Fibroblast of pulmonary artery (primary cell): ENCODE measurements at places on chromosomes 6 and 20.
A peak's percentile ranks its signal among the peaks of the same experiment; 100 is the strongest.

- DNase-seq = no peak
These were observed 27.9 kb downstream of the PLCG1 start for GRCh38 chr20:41165001-41165882.

DNA sequence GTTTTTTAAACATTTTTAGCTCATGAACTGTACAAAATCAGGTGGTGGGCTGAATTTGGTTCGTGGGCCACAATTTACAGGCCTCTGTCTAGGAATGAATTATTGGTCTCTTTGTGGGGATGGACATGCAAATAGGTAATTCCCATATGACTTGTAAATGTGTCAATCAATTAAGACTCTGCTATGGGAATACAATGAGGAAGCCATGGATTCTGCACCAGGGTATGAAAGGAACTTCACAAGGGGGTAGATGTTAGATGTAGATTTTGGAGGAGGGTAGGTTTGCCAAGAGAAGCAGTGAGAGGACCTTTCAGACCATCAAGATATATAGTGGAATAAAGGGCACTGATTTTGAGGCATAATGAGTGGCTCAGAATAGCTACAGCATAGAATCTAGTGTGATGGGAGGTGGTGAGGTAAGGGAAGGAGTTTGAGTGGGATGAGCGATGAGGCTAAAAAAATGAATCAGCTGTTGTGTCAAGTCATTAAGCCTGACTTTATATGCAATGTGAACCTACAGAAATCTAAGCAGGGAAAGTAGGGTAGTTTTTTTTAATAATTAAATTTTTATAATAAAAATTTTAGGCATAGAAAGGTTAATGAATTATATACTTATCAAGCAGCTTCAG is 32.6 kb upstream of the RNF182 start:
- no peak for DNase-seq

- no peak for DNase-seq
These were observed 34.5 kb downstream of the NTSR1 start for GRCh38 chr20:62742979-62743776.

- DNase-seq = peak; percentile 74
These were observed 202.7 kb upstream of the MARCKS start for GRCh38 chr6:113654396-113654795.

DNA sequence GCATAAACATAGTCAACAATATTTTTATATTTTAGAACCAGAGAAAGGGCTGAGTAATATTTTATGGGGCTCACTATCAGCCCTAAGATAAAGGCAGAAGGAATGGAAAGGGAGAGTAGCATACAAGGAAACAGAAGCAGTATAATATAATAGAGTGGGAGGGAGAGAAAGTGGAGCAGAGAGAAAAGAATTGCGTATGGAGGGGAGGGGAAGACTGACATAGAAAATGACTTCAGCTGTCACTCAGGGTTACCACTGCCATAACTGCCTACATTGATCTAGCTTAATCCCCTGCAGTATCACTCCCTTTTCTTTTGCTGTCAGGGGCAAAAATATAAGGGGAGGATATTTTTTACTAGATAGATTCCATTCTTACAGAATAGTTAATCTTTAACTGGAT is 1133.5 kb upstream of the MAP3K7 start:
- no peak for DNase-seq

- peak; percentile 40 for DNase-seq
These were observed 115.9 kb downstream of the CD24 start for GRCh38 chr6:106858653-106859092.

DNA sequence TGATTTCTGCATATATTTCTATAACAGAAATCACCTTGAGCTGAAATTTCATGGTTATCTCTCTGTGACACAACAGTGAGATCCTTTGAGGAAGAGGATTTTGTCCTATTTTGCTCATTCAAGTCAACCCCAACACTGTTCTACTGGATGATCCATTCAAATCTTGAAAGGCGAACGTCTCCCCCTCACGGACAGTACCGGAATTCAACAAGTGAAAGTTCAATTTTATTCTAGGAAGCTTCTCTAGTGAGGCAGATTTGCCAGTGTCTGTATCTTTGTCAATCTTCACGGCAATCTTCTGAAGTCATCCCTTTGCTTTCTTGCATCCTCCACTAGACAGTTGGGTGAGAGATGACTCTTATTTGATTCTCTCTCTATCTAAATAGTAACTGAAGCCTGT is 91.7 kb upstream of the PDE7B start:
- peak; percentile 54 for DNase-seq

DNA sequence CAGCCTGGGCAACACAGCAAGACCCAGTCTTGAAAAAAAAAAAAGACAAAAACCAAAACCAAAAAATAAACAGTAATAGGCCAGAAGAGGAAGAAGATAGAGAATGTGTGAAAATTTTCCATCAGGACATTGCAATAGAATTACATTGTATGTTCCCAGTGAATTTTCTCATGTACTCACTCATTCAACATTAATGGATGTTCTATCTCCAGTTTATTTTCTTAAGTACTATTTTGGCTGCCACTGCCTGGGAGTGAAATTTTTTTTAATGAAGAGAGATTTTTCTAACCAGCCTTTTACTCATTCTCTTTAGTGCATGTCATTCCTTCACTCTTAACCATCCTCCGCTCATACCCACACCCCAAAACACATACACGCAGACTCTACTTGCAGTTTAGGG is 282.8 kb downstream of the ALDH8A1 start:
- DNase-seq = no peak

- no peak for DNase-seq
These were observed 76.1 kb downstream of the SLC22A3 start for GRCh38 chr6:160424256-160424655.

DNA sequence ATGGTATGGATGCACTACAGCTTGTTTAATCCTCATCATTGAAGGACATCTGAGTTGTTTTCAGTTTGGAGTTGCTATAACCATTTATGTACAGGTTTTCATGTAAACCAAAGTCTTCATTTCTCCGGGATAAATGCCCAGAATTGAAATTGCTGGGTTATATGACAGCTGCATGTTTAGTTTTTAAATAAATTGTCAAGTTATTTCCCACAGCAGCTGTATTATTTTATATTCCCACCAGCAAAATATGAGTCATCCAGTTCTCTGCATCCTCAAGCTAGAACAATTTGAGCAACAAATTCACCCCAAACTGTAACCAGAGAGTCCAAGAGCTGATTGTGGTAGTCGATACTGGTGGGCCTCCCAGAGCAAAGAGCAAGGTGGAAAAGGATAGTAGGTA is 161.0 kb upstream of the PRND start:
- DNase-seq = peak; percentile 14

- DNase-seq = no peak
These were observed 656.1 kb downstream of the EPHA7 start for GRCh38 chr6:92763274-92763584.

GRCh38 chr6:44232676-44233566 is 9.5 kb downstream of the SLC29A1 start:
- no peak for DNase-seq

DNA sequence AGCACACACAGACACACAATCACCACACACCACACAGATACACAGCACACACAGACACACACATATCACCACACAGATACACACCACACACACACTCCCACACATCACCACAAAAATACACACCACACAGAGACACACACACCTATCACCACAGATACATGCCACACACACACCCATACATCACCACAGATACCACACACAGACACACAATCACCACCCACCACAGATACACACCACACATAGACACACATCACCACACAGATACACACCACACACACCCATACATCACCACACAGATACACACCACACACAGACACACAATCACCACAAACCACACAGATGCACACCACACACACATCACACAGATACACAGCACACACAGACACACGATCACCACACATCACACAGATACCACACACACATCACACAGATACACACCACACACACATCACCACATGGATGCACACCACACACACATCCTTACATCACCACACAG is 74.0 kb downstream of the GRM4 start:
- DNase-seq = no peak

DNA sequence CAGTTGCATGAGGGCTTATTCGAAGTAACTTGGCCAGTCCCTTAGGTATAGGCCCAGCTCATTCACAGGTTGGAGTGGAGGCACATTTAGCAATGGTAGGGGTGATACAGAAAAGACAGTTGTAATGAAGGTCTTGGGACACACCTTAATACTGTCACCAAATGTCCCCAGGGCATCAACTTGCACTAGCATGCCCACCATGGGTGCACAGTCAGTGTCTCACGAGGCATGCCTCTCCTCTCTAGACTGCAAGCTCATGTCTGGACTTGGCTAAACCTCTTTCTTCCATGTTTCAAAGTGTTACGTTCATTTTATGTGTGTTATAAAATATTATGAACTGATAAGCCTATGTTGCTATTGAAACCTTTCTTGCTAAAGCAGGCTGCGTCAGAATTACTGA is 124.0 kb upstream of the ECI2 start:
- DNase-seq = no peak

GRCh38 chr20:59455402-59456341 is 148.7 kb upstream of the PHACTR3 start:
- DNase-seq = peak; percentile 13

DNA sequence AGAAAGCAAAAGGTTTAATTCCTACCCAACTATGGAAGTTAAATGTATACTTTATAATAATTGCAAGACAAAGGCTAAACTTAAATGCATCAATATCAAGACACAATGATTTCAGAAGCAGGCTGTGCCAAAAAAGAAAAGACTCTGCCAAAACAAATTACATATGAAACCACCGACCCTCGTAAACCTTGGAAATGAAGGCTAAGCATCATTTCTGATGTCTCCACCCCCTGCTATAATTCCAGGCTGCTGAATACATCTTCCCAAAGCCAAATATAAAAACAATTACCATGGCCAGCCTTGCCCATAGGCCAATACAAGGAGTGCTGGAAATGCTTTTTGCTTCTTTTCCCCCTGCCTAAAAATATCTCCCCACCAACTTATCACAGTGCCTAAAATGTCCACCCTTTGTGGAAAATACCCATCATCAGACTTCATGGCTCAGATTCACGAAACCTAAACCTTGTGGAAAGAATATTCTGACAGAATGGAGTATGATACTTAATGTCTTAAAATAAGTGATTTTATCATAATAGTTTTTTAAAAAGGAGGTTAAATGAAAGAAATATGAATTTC is 37.4 kb downstream of the RCAN2 start:
- DNase-seq = no peak

DNA sequence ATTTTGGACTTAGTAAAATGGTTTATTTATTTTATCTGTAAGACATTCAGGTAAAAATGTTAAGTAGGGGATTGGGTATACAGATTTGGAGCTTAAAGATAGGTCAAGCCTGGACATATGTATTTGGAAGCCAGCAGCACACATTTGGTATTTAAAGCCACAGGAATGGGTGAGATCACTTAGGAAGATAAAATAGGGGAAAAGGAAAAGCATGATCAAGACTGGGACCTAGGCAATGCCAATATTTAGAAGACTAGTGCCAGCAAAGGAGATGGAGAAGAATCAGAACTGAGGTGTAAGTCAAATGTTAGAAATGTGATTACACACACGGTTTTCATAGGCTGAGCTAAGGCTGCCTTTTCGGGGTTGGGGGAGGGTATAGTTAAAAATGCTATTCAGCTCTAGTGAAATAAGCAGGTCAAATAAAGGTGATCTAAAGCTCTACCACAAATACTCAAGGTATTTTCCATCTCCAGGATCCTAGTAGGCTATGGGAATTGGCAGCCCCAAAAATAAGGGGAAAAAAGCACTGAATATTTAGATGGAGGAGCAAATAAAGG is 20.6 kb downstream of the SLC2A12 start:
- no peak for DNase-seq

- no peak for DNase-seq
These were observed 36.5 kb downstream of the LAMP5 start for GRCh38 chr20:9550871-9551270.

- DNase-seq = no peak
These were observed 10.4 kb downstream of the ASIP start for GRCh38 chr20:34251619-34252018.

DNA sequence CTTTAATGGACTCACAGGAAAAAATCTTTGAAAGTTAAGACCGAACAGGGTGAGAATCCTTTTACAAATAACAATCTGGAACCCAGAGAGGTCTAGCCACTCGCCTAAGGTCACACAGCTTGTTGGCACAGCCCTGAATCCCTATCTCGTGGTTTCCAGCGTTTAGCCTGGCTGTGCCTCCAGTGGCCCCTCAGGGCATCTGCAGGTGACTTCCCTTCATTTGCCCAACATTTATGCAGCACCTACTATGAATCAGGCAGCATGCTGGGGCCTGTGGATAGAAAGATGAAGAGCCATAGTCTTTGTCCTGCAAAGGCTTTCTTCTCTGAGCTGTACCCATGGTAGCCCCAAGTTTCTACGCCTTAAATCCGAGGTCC is 2.6 kb upstream of the NR2E1 start:
- no peak for DNase-seq

- DNase-seq = no peak
These were observed 16.8 kb upstream of the ADTRP start for GRCh38 chr6:11795403-11795802.

- DNase-seq = no peak
These were observed 78.8 kb upstream of the TENT5A start for GRCh38 chr6:81831274-81831673.

DNA sequence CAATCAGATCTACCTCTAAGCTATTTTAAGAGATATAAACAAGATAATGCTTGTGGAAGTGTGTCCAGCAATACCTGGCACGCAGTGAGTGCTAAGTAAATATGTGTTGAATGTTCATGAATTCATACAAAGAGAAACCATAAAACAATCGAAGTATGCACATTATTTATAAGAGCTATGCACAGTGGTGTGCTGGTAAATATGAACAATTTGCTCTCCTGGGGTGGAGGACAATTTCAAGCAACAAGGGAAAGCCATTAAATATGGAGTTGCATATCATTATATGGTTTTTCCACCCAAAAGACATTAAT is 526.6 kb upstream of the MARCKS start:
- DNase-seq = no peak

GRCh38 chr6:130575971-130576370 is 210.2 kb downstream of the TMEM200A start:
- DNase-seq = no peak

DNA sequence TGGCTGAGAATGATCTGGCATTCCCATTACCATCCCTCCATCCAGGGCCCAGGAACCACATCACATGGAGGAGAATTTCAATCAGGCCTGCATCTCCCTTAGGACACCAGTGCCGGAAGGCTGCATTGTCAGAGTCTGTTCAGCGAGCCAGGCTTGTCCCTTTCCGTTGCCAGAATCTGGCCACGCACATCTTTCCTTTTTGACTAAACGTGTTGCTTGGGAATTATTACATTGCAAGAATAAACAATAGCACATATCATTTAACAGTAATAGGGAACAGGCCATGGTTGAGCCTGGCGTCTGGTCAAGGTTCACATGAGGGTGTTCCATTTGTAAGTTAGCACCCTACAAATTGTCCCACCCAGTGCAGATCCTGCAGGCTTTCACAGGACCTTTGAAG is 42.8 kb downstream of the SOBP start:
- DNase-seq = no peak
